Stimulated activated CD8-positive, alpha-beta memory T cell treated with anti-CD3 and anti-CD28 coated beads, Interleukin-12 subunit alpha, Interleukin-12 subunit beta, amount 100 ng/mL, for 1 hour (primary cell): ENCODE measurements at places on chromosomes 11 and 22.
A peak's percentile ranks its signal among the peaks of the same experiment; 100 is the strongest.

- no peak for DNase-seq
Observed at GRCh38 chr11:94754335-94754734, 13.8 kb upstream of the AMOTL1 start.

- peak; percentile 85 for DNase-seq
Observed at GRCh38 chr11:2428322-2428795, 16.0 kb downstream of the TRPM5 start.

- DNase-seq = no peak
Observed at GRCh38 chr11:101929294-101929915, 13.1 kb upstream of the ANGPTL5 start.

GRCh38 chr11:17165247-17165890 lies 42.4 kb downstream of the PIK3C2A start:
- DNase-seq = no peak

DNA sequence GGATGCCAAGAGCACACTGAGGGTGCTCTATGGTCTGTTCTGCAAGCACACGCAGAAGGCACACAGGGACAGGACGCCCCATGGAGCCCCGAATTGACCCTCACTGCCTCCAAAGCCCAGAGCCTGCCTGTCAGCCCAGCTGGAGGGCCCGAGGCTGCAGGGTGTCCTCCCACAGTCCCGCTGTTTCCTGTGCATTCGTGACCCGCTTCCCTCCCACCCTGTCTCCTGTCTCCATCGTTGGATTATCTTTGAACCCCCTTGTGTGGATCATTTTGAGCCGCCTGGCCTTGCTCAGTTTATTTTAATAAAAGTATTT lies 25.6 kb downstream of the PARVG start:
- DNase-seq = no peak

GRCh38 chr11:116281173-116282160 lies 491.3 kb downstream of the BUD13 start:
- no peak for DNase-seq

DNA sequence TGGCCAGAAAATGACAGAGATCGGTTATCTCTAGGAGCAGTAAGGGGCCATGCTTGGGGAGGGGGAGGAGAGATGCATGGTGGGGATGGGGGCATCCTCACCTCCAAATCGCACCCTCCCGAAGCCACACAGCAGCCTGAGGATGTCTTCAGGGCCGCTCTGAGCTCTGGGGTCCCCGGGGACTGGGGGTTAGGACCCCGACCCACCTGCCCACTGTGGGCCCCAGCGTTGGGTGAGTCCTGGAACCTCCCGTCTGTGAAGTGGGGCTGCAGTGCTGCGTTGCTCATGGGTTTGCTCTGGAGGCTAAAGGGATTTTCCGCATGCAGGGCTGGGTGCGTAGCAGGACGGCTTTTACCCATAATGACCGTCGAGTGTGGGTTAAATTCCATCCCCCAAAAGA lies 1046.3 kb downstream of the BRD1 start:
- DNase-seq = no peak

- no peak for DNase-seq
Observed at GRCh38 chr11:72203163-72203562, 11.2 kb downstream of the FOLR1 start.

GRCh38 chr11:128696941-128697340 lies 3.1 kb downstream of the FLI1 start:
- DNase-seq = no peak

GRCh38 chr11:113174882-113175281 lies 139.5 kb upstream of the TTC12 start:
- DNase-seq = no peak

DNA sequence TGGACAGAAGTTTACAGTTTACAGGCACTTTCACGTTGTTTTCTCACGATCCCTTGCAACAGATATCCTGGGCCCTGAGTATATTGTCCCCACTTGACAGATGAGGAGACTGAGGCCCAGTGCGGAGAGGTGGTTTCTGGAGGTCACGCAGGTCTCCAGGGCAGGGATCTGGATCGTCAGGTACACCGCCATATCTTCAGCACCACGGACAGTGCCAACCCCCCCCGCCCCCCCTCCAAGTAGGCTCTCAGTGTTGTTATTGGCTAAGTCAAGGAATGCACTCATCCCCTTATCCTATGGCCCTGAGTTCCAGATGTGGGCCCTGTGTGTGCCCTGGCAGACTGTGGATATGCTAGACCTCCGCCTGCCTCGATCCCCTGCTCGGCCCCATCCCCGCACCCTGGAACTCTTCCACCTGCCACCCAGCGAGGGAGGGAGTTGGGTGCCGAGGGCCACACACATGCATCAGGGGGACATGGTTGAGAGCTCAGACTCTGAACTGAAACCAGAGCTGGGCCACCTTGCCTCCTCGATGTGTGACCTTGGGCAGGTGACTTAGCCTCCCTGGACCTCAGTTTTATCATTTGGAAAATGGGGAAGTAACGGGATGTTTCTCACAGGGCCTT lies 37.5 kb downstream of the MPPED1 start:
- DNase-seq = no peak

- no peak for DNase-seq
Observed at GRCh38 chr11:12693094-12693478, 18.9 kb downstream of the TEAD1 start.

- no peak for DNase-seq
Observed at GRCh38 chr11:15204711-15205110, 90.0 kb downstream of the INSC start.

DNA sequence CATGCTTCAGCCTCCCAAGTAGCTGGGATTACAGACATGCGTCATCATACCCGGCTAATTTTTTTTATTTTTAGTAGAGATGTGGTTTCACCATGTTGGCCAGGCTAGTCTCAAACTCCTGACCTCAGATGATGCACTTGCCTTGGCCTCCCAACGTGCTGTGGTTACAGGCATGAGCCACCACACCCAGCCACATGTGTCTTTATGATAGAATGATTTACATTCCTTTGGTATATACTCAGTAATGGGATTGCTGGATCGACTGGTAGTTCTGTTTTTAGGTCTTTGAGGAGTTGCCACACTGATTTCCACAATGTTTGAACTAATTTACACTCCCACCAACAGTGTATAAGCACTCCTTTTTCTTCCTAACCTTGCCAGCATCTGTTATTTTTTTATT lies 276.2 kb downstream of the METTL15 start:
- DNase-seq = no peak

DNA sequence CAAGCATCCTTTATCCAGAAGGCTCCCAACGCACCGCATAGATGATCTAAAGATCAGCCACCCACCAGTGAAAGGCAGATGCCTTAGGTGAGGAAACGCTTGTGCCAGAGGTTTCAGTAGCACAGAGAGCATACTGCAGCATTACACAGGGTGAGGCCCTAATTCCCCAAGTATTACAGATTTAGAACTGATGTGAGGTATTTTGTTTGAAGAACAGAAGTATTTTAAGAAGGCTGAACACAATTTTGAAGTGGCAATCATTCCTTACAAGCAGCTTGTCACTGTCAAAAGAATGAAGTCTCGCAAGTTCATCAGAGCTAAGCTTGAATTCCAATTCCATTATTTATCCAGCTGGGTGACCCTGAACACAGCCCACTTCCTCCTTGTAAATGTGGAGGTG lies 70.0 kb upstream of the FAT3 start:
- DNase-seq = no peak

- no peak for DNase-seq
Observed at GRCh38 chr11:62850911-62851806, 11.8 kb upstream of the WDR74 start.

DNA sequence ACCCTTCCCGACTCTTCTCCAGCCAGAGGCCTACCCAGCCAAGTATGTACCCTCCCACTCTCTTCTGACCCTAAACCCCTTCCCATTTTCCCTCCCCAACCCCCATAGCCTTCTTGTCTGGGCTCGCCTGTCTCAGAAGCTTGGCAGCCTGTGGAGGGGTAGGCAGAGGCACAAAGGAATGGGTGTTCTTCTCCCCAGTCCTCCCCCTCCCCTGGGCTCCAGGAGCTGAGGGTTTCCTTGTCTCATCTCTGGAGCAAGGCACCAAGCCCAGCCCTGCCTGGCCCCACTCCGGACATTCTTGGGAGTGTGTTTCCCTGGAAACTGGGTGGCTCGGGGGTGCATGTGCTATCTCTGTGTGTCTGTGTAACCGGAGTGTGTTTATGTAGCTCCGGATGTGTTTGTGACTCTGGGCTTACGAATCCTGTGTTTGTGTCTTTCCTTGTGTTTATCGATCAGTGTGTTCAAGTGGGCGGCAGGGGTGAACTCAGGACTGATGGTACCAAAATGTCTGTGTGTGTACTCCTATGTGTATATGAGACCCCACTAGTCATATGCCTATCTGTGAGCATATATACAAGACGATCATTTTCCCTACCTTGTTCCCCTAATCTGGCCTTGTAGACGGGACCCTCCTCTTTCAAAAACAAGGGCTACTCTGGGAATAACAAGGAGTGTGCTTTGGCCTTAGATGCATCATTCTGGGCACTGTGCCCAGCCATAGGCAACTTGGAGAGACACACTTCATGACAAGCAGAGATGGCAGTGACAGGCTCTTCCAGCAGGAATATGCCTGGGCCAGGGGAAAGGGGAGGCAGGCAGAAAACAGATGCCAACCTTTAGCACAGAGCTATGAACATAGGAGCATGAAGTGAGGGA lies 10.9 kb downstream of the PHLDB1 start:
- DNase-seq = no peak

GRCh38 chr11:450809-451451 lies 851 bp downstream of the PTDSS2 start:
- DNase-seq = peak; percentile 67

GRCh38 chr11:128837627-128838026 lies 29.5 kb downstream of the KCNJ1 start:
- DNase-seq = no peak

GRCh38 chr22:23534201-23534850 lies 45.8 kb downstream of the IGLL1 start:
- no peak for DNase-seq

GRCh38 chr11:117378976-117379865 lies 51.6 kb downstream of the CEP164 start:
- DNase-seq = no peak

GRCh38 chr11:101916422-101916821 lies at the start of gene ANGPTL5:
Gene ANGPTL5, minus strand, starts transcription at chr11:101916522. Its CDS starts 8,613 bp downstream, at chr11:101907909.
- no peak for DNase-seq

GRCh38 chr22:27644566-27644965 lies 157.0 kb downstream of the MN1 start:
- no peak for DNase-seq

DNA sequence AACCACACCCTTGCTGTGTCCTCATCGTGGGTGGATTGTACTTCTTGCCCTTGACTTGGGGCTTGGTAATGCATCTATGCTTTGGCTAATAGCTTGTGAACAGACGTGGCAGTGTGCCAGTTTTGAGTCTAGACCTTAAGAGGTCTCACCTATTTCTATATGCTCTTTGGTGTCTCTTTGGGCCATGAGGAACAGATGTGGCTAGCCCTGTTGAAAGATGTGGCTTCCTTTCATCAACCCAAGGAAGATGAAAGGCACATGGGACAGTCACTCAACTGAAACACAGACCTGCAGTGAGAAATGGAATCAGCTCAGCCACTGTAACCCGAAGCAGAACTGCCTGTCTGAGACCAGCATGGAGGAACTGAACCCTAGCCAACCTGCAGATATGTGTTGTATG lies 7.9 kb upstream of the NELL1 start:
- DNase-seq = no peak

DNA sequence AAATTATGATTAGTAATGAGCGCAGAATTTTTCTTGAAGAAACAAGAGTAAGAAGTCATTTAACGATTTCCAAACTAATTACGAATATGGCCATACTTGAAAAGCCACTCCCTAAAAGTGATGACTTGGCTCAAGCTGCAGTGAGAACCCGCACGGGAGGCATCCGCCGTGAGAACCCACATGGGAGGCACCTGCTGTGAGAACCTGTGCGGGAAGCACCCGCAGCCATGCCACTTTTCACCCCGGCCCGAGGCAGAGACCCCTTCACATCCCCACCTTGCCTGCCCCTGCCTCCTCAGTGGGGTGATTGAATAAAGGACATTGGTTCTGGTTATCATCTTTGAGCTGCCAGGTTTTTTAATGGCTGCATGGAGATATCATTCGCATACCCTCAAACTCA lies 89.7 kb downstream of the BRD1 start:
- no peak for DNase-seq

GRCh38 chr11:65806979-65807378 lies 20.1 kb downstream of the OVOL1 start:
- no peak for DNase-seq

GRCh38 chr11:19404787-19405186 lies 164.0 kb upstream of the E2F8 start:
- DNase-seq = no peak

DNA sequence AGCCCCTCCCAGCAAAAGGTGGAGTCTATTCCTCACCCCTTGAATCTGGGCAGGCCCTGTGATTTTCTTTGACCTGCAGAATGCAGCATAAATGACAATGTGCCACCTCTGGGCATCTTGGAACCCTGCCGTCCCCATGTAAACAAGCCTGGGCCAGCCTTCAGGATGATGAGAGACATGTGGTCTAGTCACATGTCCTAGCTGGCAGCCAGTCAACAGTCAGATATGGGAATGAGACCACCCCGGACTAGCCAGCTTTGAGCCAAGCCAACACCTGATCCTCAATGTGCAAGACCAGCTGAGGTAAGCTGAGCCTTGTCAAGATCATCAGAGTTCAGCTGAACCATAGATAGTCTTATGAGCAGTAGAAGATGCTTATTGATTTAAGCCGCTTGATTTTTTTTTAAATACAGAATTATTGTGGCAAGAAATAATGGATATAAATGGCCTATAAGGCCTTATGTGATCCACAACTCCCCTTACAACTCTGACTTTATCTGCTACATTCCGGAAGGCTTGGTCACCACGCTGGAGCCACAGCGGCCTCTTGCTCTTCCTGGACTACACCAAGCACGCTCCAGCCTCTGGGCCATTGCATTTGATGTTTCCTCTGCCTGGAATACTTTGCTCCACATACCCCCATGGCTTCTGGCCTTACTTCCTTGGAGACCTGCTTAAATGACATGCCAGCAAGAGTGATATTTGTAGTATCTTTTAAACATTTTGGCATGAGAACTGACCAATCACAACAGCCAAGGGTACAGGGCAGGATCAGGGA lies 225.9 kb upstream of the SESN3 start:
- DNase-seq = no peak
